CD4-positive, alpha-beta T cell treated with Interleukin-2 at 100 ng/mL for 4 hours (primary cell): ENCODE measurements at places on chromosomes 6 and 20.

DNA sequence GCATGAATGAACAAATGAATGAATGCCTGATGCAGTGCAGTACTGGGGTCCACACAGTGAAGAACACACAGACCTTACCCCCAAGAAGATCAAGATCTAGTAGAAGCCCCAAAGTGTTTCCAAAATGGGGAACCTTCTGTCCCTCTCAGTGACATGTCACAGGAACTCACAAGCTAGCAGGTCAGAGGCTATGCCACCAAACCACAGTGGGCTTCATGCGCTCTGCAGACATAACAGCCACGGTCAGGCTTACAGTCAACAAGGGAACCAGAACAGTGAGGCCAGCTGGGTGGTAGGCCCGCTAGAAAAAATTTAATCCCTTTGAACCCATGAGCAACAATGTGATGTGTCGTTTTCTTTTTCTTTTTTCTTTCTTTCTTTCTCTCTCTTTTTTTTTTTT is 20.2 kb upstream of the ARFGEF2 start:
- no peak for DNase-seq

DNA sequence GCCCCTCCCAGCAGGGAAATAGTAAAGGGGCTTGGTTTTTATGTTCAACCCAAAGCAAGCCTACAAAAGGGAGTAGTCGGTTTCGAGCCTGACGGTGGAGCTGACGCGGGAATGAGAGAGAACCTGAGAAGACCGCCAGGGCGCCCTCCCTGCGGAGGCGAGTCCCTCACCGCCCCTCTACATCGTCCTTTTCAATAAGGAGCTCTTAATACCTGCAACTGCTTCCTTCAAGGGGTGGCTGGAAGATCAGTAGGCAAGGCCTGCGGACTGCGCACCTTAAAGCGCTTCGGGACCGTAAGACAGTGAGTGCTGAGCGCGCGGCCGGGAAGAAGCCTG is 709 bp upstream of the ZNF76 start:
- DNase-seq = no peak

DNA sequence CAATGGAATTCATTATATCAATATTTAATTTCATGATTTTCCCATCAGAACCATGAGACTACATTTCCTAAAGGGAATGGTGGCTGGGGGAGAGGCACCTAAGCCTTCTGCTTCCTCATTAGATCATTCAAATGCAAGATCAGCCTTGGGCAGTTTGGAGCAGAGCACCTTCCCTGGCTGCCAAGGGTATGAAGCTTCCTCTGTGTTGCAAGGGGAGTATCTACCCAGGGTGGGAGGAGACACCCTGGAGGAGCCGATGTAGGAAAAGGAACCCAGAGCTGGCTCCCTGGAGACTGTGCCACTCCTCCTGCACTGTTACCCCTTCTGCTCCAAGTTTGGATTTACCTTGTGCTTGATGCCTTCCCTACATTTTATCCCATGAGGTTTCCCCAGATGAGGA is 299.7 kb upstream of the PRDM1 start:
- DNase-seq = no peak

- DNase-seq = no peak
These were observed at the start of the genes DUSP15 and TTLL9 for GRCh38 chr20:31869942-31870725. Gene DUSP15, minus strand, starts transcription at chr20:31870527. Its CDS starts 190 bp downstream, at chr20:31870337. Gene TTLL9, plus strand, starts transcription at chr20:31870634. Its CDS starts 493 bp downstream, at chr20:31871127.

DNA sequence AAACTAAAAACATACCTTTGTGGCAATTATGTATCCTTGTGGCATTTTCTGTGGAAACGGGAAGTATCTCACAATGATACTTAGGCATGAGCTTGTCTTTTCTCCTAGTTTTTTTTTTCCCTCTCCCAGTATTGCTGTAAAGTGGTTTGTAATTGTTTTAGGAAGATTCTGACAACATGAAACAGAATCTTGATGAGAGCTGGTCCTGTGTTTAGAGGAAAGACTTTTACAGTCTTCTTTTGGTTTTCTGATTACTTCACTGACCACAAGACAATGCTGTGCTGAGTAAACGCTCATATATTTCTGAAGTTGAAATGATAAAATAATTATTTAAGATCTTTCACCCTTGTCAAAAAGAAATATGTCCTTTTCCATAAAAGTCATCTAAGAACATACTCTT is 201.2 kb downstream of the FOXC1 start:
- DNase-seq = no peak

- no peak for DNase-seq
These were observed 43.9 kb upstream of the CLIC5 start for GRCh38 chr6:46059608-46060007.

GRCh38 chr6:143236151-143236798 is 175.6 kb downstream of the AIG1 start:
- no peak for DNase-seq

- DNase-seq = no peak
These were observed 75.6 kb downstream of the VEGFA start for GRCh38 chr6:43845646-43846045.

DNA sequence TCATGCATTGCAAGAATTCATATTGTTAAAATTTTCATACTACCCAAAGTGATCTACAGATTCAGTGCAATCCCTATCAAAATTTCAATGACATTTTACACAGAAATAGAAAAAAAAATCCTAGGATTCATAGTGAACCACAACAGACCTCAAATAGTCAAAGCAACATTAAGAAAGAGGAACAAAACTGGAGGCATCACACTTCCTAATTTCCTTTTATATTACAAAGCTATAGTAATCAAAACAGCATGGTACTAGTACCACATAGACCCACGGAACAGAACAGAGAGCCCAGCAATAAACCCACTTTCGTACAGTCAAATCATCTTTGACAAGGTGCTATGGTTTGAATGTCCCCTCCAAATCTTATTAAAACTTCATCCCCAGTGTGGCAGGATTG is 39.7 kb downstream of the NTSR1 start:
- DNase-seq = no peak

DNA sequence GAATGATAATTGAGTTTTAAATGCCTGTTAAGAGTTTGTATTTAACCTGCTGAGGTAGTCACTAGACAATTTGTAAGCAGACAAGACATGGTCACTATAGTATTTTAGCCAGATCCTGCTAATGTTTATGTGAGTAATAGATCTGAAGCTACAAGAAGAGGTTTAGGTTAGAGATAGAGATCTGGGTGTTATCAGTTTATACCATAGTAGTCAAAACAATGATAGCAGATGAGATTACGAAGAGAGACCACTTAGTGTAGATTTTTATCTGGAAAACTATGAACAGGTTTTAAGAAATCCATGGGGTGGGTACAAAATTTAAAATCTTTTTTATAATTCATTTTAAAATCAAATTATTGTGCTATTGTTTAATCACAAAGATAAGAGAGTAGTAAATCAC is 47.5 kb downstream of the PHIP start:
- no peak for DNase-seq

- DNase-seq = no peak
These were observed 125.2 kb downstream of the AFG1L start for GRCh38 chr6:108419934-108420609.

DNA sequence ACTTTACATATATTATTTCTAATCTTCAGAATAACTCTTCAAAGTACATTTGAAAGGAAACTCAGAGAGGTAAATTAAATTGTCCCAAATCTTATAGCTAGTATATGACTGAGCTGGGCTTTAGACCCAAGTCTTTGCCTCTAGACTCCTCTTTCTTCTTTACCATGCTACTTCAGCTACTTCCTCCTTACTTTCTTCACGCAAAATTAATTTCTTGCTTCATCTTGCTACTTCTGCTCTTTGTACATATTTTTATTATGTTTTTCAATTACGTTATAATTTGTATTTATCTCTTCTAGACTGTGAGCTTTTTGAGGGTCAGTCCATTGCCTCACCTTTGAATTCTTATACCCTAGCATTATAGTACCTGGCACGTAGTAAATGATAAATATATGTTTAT is 5.3 kb downstream of the TMEM170B start:
- no peak for DNase-seq

GRCh38 chr6:1235825-1236224 is 76.1 kb upstream of the FOXQ1 start:
- no peak for DNase-seq

- no peak for DNase-seq
These were observed 95.0 kb downstream of the THBS2 start for GRCh38 chr6:169158691-169159090.

DNA sequence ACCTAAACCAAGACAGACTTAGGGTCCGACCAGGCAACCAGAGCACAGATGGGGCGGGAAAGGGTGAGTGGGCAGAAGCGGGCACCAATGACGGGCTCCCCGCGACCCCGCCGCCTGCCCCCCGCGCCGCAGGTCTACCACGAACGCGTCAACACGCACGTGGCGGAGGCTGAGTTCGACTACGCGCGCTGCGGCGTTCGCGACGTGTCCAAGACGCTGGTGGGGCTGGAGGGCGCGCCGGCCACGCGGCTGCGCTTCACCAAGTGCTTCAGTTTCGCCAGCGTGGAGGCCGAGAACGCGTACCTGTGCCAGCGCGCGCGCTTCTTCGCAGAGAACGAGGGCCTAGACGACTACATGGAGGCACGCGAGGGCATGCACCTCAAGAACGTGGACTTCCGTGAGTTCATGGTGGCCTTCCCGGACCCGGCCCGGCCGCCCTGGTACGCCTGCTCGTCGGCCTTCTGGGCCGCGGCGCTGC is 5.1 kb downstream of the TMEM151B start:
- DNase-seq = no peak

- no peak for DNase-seq
These were observed 291.8 kb downstream of the BMP7 start for GRCh38 chr20:56974499-56975250.

GRCh38 chr20:2005831-2006426 is 12.1 kb upstream of the PDYN start:
- DNase-seq = peak; percentile 44

DNA sequence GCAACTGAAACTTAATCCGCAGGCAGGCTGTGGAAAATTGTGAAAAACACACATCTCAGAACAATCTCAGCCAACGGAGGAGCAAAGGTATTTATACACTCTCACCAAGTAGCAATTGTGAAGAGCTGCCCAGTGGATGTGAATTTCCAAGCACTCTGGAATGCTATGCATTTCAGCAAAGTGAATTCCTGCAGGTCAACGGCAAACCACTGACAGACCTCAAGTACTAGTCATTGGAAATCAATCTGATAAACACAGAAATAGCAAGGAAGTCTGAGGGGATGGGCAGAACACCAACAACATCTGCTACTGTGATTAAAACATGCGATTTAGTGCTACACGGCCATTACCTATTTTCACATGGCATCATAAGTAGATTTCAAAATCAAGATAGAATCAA is 429.1 kb downstream of the HTR1B start:
- DNase-seq = no peak

- DNase-seq = no peak
These were observed 15.9 kb downstream of the OSBPL2 start for GRCh38 chr20:62254021-62254724.

DNA sequence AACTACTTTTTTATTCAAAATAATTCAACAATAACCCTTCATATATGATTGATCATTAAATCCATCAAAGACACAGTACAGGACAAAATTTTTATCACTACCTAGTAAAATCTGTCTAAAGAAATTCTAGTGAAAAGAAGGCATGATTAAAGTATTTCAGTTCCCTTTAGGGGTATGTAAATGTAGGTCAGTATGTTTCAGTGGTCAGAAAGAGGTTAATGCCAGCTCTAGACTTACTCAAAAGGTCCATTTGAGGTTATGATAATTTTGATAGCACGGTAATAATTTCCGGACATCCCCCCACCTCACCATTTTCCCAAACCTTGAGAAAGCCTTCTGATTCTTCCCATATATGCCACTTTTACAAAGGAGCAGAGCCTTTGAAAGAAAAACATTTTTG is 193.5 kb upstream of the ID4 start:
- no peak for DNase-seq

GRCh38 chr6:79946272-79947190 is 822 bp downstream of the ELOVL4 start:
- DNase-seq = peak; percentile 20

DNA sequence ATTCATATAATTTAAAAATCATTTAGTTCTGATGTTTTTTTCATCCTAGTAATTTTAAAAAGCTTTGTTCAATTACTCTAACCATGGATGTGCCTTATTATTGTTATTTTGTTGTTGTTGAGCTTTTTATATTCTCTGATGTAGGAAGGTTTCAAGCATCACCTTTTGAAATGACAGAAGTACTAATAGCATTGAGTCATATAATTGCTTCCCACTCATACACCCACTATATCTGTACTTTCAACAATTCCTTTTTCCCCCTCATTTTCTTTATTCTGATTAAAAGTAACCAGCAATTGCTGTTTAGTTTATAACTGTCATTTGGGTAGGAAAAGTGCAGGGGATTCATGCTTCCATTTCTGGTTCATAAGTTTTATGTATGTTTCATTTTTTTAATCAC is 38.6 kb downstream of the DNAH8 start:
- DNase-seq = no peak

DNA sequence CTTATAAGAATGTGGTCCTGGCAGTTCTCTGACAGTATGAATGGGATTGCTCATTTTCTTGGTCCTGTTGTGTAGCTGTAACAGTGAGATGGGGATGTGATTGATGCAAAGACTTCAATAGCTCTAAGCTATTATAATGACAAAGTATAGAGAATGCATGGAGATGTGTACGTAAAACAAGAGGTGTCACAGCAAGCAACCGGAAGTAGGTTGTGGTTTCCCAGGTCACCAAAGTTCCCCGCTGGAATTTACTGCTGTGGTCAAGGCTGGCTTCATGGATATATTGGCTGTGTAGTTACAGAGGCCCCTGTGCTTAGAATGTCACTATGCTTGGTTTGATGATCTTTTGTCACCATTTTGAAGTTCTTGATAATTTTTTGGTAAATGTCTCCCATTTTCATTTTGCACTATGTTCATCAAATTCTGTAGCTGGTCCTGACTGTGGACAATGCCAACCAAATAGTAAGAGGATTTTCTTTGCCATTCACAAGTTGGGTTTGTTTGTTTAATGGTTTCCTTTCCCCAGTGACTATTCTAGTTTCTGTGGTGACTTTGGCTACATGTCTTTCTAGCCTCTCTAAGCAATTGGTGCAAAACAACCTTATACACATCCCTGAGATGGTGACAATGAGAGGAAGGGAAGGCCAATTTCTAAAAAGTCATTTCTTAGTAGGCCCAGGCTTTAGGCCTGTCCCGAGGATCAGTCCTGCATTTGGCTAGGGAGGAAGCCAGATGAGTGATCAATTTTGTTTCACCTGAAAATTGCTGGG is 10.5 kb downstream of the DNAH8 start:
- DNase-seq = no peak

DNA sequence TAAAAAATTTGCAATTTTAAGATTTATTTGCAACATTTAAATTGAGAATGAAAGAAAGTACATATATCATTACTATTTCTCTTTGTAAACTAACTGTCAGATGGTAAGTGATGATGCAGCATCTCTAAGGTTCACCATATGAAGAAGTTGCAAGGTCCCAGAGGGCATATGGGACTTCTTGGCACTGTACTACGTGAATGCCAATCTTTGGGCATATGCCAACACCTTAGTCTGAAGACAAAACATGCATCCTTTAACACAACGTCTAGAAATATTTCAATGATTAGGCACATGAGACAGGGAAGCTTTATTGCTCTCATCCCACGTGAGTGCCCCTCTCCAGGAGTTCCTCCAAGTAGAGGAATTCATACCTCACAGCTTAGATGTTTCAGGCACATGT is 66.8 kb downstream of the CDK19 start:
- no peak for DNase-seq
